Vagina (tissue), 2 donors: ENCODE measurements at places on chromosomes 16 and 17.

- no peak for DNase-seq
Measured at GRCh38 chr17:82120148-82120547, 22.1 kb upstream of the FASN start.

GRCh38 chr16:86431540-86431939, 78.8 kb upstream of the FOXF1 start:
- DNase-seq: no peak

GRCh38 chr17:43431714-43432523, 33.1 kb downstream of the ARL4D start:
- DNase-seq: no peak

DNA sequence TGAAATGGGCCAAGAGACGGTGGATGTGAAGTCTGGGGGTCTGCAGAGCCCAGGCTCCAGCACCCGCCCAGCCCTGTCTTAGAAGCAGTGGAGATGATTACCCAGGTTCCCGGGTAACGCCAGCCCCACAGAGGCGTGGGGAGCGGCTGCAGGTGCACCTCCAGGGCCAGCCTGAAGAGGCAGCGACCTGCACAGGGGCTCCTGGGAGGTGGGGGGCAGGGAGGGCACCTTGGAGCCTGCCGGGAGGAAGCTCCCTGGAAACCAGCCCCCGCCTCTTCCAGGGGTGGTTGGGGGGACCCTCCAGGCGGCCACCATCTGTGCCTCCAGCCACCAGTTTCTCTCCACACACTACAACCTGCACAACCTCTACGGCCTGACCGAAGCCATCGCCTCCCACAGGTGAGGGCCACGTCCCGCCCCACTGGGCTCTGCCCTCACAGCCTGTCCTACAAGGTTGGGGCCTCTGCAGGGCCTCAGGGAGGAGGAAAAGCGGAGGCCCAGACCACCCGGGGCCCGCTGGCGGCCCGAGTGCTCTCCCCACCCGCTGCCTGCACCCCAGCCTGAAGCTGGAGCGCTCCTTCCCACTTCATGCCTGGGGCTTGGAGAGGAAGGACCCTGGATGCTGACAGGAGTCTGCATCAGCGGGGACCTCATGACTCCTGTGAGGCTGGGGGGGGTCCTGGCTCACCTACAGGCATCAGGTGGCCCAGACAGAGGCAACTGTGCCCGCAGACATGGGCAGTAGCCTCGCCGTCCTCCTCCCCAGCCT, 10.5 kb downstream of the GAA start:
- DNase-seq: no peak

DNA sequence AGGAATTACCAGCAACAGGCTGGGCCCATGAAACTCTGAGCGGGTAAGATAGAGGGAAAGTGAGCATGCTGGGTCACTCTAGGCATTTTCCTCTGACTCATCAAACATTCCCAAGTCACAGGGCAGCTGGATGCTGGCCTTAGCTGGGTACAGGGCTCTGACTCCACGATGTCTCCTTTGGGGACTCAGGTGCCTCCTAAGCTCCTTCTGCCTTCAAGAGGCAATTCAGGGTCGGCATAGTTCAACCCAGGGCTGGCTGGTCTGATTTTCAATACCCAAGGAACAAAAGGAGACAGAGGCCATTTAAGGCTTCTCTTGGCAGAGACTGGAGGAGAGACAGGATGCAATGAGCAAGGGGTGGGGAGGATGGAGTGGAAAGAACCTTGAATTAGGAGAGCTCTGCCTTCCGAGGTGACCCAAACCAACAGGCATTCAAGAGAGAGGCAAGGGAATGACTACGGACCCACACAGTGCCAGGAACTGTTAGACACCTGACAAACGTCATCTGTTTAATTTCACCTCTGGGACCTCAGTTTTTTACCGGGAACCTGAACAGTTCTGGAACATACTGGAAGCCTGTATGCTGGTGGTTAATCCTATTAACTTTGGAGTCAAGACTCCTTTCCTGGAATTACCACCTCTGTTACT, 910 bp downstream of the WBP2 start:
- DNase-seq: no peak

- DNase-seq: no peak
Measured at GRCh38 chr17:59838052-59838916, 54.5 kb downstream of the TUBD1 start.
